ENCODE measurements at places on chromosomes 7 and 10.

- no peak for DNase-seq
Observed at GRCh38 chr7:47357361-47357760, 224.6 kb downstream of the TNS3 start.

- no peak for DNase-seq
Observed at GRCh38 chr7:16436306-16436705, 15.0 kb upstream of the CRPPA start.

GRCh38 chr7:41277561-41277960, 425.3 kb downstream of the INHBA start:
- DNase-seq = no peak

DNA sequence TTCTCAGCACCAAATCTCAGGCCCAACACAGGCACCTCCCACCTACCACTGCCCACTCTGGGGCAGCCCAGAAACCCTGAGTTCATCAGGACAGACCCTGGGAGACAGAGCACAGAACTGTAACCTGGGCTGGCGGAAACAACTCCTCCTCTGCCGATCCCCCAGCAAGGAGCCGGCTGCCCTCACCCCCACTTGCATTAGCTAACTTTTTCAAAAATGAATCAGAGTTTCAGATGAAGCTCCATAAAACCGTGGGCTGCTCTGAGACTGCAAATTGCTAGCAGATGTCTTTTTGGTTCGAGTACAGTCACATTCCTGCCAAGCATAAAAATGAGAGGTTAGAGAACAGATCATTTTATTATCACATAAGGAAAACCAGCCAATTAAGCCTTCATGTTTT, 93.4 kb upstream of the PARD3 start:
- DNase-seq = no peak

DNA sequence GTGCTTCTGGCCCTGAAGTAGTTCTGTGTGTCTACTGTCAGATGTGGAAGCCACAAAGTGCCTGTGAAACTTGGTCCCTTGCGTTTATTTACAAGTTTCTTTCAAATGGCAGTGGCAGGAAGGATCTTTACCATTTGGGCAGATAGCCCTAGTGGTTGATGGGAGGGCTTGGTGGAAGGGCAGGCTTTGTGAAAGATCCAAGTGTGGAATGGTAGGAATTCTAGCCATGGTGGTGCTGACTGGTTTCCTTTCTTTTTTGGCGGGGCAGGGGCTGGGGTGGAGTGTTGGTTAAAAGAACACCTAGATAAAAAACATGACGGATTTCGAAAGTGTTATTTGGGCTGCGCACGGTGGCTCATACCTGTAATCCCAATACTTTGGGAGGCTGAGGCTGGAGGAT, 27.0 kb downstream of the AUTS2 start:
- no peak for DNase-seq

DNA sequence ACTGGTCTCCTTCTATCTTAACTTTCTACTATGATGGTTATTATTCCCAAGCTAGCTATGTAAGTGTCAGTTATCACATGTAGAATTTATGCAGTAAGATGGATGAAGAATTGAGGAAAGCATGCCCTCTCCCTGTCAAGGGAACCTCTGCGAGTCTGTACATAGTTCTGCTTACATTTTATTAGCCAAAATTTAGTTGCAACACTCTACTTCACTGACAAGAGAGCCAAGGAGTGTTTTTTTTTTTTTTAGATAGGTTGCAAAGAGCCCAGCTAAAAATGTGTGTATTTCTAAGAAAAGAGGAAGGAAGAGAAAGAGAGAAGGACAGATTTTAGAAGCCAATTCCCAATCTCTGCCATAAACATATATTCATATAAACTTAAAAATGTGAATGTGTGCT, 357.7 kb upstream of the LRRN3 start:
- no peak for DNase-seq

DNA sequence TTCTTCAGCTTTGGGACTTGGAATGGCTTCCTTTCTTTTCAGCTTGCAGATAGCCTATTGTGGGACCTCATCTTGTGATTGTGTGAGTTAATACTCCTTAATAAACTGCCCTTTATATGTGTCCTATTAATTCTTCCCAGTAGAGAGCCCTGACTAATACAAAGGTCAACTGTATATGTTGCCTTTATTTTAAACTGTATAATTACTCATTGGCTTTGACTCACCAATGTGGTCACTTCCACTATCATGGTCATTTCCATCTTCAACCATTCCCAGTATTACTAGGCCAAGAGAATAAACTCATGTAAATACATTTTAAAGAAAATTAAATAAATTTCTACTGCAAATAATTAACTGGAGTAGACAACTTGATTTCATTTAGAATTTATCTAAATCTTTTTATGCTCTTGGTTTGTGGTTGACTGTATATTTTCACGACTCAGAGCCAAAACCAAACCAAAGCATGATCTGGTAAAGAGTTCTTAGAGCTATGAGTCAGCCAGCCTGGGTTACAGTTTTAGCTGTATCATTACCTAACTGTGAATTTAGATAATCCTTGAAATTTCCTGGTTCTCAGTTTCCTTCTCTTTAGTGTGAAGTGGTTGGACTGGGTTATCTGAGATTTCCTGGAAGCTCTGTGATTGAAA, 188.4 kb downstream of the PPP1R3A start:
- no peak for DNase-seq

GRCh38 chr7:297611-298374, 7.8 kb downstream of the FOXL3 start:
- no peak for DNase-seq

DNA sequence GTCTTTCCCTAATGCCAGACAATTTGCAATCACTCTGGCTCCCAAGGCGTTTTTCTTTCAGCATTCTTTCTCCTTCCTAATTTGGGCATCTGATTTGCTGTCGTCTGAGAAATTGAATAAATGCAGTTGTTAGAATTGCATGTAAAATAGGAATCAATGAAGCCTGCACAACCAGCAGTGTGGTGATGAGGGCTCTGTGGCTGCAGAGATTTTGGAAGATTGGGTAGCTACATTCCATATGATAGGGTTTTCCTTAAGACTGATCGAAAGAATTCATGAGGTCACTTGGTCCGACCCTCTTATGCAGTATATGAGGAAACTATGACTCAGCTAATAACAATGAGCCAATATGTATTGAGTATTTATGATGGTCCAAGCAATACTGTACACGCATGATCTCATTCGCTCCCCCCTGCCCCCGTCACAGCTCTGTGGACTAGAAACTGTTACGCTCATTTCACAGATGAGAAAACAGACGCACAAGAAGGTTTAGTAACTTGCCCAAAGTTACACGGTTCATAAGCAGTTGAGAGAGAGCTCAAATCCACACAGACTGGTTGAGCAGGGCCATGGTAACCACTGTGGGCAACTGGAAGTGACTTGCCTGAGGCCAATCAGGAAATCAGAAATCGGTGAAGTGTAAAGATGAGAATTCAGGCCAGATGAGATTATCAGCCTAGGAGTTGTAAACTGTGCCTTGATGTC, 527.2 kb downstream of the GATA3 start:
- DNase-seq = no peak

DNA sequence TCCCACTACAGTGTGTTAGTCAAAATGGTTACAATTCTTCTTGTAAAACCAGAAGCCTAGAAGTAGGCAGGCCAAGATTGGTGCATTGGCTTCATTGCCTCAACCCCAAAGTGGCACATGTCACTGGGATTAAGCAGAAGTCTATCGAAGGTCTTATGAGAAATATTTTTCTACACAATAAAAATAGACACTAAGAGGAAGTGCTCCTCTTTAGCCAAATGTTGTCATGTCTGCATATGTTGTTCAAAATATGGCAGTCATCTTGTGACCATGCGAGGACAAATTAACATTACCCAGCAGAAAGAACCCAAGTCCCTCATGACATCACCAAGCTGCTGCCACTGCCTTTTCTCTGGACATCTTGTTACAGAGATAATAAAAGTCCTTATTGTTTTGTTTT, 6.3 kb upstream of the NSMCE4A start:
- no peak for DNase-seq

- DNase-seq = no peak
Observed at GRCh38 chr7:1387261-1387660, 72.0 kb downstream of the MICALL2 start.

DNA sequence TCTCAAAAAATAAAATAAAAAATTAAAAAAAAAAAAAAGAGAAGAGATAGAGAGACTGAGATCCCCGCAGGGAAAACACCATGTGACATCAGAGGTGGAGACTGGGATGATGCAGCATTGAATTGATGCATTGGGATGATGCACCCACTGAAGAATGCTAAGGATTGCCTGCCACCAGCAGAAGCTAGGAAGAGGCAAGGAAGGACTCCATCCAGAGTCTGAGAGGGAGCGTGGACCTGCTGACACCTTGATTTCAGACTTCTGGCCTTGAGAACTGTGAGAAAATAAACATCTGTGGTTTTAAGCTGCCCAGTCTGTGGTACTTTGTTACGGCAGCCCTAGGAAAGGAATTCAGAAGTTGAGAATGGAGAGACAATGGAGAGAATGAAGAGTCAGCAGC, 89.8 kb upstream of the PRPS1L1 start:
- no peak for DNase-seq

DNA sequence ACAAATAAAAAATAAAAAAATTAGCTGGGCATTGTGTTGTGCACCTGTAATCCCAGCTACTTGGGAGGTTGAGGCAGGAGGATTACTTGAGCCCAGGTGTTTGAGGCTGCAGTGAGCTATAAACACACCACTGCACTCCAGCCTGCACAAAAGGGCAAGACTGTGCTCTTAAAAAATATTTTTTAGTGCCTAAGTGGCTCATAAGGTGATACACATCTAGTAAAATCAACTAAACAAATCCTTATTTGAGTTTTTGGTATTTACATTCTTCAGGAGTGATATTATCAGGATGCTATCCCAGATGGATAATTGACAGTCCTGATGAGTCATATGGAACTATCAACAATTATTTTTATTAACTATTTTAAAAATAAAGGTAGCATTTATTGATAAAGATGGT, 93.9 kb downstream of the EXOC6 start:
- DNase-seq = no peak

GRCh38 chr7:72493850-72494661, 81.9 kb upstream of the CALN1 start:
- DNase-seq = peak; percentile 17

GRCh38 chr10:126430512-126430911, 42.2 kb upstream of the ADAM12 start:
- DNase-seq = no peak

GRCh38 chr10:121438333-121438732, 159.9 kb downstream of the FGFR2 start:
- no peak for DNase-seq

- no peak for DNase-seq
Observed at GRCh38 chr7:71132127-71132376, at the start of gene GALNT17. Gene GALNT17 (plus strand): TSS chr7:71132144.

DNA sequence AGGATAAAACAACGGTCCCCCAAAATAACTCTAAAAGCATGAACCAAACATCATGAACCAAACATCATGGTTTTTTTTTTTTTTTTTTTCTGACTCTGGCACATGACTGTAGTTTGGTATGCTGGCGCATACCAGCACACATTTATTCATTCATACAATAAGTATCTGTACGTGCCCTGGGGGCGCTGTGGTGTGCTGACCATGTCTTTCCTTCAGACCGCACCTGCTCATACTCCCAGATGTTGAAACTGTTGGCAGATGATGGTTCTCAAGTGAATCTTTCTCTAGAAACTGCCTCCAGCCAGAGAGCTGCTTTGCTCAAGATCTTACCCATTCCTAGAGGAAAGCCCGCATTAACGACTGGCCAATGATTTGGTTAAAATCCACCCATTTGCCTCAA, 114.7 kb upstream of the ANKRD30A start:
- DNase-seq = no peak

DNA sequence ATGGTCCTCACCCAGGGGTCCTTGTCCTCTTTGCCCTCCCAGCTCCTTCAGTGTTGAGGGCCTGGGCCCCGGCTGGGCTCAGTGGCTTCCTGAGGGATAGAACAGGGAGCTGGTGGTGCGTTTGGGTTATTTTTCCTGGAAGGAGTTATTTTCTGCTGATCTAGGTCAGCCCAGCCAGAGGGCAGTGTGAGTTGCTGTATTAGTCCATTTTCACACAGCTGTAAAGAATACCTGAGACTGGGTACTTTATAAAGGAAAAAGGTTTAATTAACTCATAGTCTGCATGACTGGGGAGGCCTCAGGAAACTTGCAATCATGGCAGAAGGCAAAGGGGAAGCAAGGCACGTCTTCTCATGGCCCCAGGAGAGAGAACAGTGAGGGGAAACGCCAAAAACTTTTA, 122.4 kb upstream of the PCBD1 start:
- DNase-seq = no peak

DNA sequence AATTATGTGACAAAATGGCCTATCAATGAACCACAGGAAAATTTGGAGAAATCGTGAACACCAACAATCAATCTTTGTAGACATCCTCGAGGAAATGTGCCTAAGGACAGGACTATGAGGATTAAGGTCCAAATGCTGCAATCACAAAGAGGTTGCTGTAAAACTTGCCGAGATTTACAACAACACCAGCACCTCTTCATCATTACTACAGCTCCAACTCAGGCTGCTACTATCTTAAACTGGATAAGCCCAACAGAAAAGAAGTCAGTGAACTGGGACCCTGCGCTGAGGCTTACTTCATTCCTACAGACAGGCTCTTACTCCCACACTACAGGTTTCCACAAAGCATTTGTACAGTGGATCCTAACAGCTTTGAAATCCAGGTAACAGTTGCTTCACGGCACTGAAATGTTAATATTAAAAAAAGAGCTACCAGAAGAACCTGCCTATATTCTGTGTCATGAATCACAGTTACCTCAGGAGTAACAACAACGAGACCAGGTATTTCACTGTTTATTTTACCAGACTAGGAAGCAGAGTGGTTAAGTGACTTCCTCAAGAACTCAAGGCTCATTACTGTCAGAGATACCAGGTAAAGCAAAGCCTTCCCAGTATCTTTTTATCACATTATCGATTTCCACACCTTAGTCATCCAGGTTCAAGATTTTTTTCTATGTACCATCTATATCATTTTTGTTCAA, 23.9 kb downstream of the CACUL1 start:
- DNase-seq = no peak

Data from activated T-helper 1 cell treated with anti-CD3 and anti-CD28 coated beads, Interleukin-12 subunit alpha, Interleukin-12 subunit beta, Interleukin-2, Interleukin-4 antibody, amounts not matched to agents 30 ng/mL and 10 ng/mL and 1 ng/mL, durations not matched to agents 14 hours and 24 hours and 36 hours (primary cell).